ENCODE measurements at places on chromosomes 13 and 19. TPM values are rescaled to one million over a fixed set of nuclear protein-coding genes. Genes with fewer than 3 reads are reported as not detected.

LGALS4 gene
- 1.7 TPM for total RNA-seq

FCAR gene
- total RNA-seq, result not detected

DNA sequence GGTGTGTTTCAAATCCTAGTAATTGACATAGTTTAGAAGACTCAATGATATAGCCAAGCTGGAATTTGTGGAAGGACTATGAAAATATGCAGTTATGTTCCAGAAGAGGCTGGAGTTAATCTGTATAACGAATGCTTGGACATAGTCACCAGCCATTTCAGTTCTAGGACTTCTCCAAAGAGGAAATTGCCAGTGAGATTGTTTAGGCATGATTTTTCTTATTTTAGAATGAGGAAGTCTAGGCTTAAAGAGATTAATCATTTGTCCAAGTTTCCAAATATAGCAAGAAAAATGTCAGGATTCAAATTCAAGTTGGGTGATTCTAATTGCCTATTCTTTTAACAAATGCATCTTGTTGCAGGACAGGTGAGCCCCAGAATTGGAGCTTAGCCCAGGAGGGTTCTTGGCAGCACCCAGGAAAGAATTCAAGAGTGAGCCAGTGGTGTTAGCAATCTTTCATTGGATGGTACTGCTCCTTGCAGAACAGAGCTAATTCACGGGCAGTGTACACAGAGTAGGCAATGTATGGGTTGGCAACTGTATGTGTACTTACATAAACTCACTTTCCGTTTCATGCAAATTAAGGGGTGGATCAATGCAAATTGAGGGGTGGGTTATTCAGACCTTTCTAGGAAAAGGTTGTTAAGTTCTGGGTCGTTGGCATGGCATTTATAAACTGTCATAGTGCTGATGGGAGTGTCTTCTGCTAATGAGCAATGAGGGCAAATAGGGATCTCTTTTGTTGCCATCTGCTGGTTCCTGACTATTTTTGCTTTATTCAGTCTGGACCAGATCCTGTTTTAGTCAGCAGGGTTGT lies 763.1 kb upstream of the SLITRK1 start:
- no peak for DNase-seq

DNA sequence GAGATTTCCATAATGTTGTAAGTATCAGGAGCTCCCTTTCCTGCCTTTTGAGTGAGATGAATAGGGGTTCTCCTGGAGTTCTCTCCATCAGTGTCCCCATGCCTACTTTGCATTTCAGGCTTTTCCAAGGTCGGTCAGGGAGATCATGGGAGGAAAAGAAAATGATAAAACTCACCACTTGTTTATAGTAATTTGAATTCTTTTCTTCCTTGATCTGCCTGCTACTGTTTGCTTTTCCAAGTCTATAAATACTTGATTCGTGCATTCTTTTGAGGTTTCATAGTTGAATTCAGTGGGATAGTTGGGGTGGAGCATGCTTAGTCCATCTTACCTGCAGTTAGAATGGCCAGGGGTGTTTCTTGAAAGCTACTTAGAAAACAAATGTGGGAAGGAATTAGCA lies 51.5 kb downstream of the PCCA start:
- no peak for DNase-seq

ZSWIM9 gene
- 16.8 TPM for total RNA-seq

DNA sequence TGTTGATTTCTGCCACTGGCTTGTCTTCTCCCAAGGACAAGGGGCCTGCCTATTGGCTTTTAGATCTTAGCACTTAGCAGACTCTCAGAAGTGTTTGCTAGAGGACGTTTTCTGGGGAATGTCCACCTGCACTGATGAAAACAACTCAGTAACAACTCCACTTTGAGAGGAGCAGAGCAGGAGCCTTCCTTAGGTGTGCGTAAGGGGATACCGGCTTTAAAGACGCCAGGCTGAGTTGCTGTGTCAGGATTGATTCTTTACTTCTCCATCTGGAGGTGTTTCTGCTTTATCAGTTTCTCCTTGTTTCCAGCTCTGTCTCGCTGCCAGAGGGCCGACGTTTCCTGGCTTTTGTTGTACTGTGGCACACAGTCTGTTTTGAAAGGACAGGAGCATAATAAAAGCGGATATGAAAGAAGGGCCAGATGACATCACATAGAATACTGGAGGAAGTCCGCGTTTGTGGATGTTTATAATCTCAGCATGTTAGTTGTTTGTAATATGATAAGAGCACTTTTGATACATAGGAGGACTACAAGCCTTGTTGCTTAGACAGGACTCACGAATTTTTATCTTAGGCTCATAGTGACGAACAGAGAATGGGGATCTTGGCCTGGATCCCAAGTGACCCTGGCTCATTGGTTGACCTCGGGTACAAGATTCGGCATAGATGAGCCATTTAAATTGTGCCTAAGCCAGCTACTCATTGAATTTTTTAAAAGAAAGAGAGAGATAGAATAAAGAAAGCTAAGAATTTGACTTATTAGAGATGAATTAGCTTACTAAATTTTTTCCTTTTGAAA lies 34.6 kb downstream of the COL4A2 start:
- DNase-seq, result no peak

ASPDH gene
- total RNA-seq, result not detected

DNA sequence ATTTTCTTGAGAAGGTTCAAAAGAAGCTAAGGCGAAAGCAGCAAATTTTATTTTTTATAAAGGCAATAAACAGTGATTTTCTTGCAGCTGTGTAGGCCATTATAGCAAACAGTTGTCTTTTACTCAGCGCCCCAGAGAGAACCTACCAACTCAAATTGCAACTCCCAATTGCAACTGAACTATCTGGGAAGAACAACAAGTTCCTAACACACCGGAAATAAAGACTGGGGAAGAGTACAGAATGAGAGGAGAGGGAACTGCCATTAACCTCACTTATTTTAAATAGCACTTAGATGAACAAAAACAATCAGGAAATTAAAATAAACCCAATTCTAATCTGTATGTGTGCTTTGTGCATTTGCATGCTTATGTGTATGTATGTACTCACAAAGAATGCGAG lies 171.1 kb downstream of the KCTD12 start:
- DNase-seq, result no peak

DNA sequence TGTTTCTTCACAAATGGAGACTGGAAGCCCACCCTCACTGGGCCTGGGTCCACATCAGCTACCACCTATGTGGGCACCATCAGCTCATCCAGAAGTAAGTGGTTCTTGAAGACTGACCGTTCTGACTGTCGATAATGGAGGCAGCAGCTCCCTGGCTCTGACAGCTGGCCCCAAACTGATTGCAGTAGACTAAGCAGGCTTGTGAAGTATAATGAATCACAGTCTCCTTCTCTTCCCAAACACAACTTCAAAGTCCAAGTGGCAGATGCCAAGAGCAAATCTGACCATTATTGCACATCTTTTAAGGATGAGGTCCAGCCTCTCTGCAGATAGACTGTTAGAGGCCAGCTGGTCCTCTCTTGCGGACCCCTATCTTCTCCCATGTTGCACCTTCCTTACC lies 574.4 kb upstream of the KLF12 start:
- DNase-seq, result no peak

All from natural killer cell treated with Interleukin-12 subunit alpha and Interleukin-12 subunit beta and Interleukin-15 and Interleukin-18, amount 100 ng/mL, for 72 hours (primary cell).